ENCODE measurements at places on chromosomes 2 and 18.

DNA sequence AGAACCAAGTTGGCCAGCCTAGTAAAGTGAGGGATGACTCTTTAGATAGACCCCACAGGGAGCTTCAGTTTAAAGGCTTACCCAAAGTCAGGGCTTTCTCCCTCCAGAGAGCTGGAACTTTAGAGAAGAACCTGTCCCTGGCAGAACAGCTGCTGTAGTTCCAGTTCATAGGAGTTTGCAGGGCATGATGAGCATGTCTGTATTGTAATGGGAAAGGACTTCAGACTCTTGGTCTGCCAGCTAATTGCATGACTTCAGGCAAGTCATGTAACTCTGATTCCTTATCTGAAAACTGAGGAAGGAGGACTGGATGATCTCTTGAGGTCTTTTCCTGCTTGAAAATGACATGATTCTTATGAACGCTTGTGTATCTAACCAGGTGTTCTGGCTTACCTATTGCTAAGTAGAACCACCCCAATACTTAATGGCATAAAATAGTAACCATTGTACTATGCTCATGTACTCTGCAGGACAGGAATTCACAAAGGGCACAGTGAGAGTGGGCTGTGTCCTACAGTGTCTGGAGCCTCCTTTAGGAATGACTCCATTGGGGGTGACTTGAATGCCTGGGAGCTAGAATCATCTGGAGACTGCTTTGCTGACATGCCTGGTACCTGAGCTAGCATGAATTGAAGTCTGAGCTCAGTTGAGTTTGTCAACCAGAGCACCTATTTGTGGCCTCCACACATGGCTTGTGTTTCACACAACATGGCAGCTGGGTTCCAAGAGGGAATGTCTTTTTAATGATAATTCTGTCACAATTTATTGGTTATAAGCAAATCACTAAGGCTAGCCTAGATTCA, 18.9 kb downstream of the SP5 start:
- DNase-seq, result no peak

- DNase-seq, result no peak
Measured at GRCh38 chr2:202944816-202945215, 32.7 kb downstream of the CARF start.

GRCh38 chr2:47782381-47782670, 619 bp upstream of the MSH6 start:
- no peak for DNase-seq

DNA sequence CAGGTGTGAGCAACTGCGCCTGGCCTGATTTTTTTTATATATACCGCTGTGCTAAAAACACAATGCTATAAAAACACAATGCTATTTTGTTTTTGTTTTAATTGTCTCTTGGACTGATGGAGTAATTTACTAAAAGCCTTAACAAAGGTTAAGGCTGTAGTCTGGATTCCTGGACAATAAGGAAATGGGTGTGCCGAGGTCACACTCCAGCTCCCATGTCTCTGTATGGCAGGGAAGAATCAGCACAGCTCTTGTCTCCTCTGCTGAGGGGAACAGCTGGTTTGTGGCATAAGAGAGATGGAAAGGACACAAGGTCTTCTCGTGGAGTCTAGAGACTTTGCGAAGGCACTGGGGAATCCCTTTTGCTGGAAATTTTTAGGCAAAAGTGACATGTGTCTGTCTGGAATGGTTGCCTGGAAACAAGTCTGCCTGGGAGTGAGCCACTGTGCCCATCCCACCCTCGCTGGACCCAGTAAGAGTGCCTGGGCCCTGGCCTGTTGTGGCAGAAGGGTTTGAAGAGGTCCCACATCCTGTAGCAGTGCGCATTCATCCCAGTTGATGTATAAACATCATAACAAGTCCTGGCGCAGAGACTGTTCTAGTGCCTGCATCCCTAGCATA, 73.1 kb downstream of the MAPK4 start:
- DNase-seq, result no peak

- no peak for DNase-seq
Measured at GRCh38 chr18:47799376-47799775, 131.1 kb downstream of the SMAD2 start.

Measured in occipital lobe (tissue), 3 donors.